ENCODE measurements at places on chromosomes 5 and 9. TPM values are rescaled to one million over a fixed set of nuclear protein-coding genes. Genes with fewer than 3 reads are reported as not detected.

DNA sequence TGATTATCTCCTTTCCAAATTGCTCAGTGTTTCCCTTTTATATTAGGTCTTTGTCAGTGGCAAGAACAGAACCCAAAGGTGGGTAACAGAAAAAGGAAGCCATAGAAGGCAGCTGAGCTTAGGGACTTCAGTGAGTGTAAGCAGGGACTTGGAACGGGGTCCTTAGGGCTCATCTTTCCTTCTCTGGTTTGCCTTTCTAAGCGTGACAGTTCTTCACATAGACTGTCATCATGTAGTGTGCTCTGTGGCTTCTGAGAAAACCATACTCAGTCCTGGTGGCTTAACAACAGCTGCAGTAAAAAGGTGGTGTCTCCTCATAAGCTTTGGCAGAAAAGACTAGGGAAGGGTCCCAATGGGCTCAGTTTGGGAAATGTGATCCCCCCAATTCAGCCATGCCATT is 108.8 kb downstream of the SLC12A2 start:
- no peaks in the 10 kb centered on the region for H3K4me1 ChIP-seq
- no peaks in the 10 kb centered on the region for H3K27me3 ChIP-seq
- H3K27ac ChIP-seq = no peak overlapping the region
- DNase-seq = no peak
- H3K36me3 ChIP-seq = no peaks in the 10 kb centered on the region

DNA sequence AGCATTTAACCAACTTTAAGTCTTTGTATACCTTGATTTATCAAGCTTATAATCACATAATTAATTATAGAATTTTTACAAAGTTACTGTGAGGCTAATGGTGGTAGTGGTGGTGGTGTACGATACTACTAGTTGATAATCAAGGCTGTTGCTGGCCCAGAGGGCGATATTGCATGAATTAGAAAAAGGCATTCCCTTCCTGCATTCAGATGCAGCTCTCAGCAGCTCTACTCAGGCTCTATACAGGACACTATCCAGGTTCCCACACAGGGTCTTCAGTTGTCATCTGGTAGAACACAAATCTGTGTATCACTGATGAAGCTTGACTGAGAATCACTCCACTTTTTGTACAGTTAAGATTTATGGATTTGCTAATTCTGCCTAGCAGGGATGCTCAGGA is 562.8 kb upstream of the C9orf72 start:
- H3K36me3 ChIP-seq = no peaks in the 10 kb centered on the region
- DNase-seq = no peak
- H3K27ac ChIP-seq = no peak overlapping the region
- H3K4me3 ChIP-seq = no peak overlapping the region

DNA sequence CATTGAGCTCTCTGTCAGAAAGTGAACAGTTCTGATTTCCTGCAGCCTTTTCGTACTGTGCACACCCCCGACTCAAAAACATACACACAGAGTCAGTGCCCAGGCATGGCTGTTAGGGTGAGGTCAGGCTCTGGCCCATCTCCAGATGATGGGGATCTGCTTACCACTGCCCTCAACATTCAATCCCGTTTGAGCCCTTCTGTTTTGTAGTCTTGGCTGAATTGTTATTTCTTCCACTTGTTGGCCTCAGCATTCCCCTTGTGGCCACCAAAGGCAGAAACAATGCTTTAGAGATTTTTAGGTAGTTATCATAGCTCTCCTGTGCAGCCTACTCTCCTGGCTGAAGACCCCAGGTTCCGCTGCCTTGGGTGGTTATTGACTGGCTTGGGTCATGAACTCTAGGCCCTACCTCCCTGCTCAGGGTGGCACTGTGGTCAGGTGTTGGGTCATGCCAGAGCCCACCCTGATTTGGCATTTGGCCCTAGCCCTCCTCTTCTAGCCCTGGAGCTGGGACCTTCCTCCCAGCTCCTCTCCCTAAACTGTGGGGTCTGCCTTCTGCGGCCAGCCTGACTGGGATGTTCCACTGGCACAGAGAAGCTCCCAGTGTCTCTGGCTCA is 7.8 kb upstream of the MYOZ3 start:
- H3K27ac ChIP-seq = peak overlapping the region; percentile 10
- H3K4me3 ChIP-seq = no peak overlapping the region
- DNase-seq = no peak

DNA sequence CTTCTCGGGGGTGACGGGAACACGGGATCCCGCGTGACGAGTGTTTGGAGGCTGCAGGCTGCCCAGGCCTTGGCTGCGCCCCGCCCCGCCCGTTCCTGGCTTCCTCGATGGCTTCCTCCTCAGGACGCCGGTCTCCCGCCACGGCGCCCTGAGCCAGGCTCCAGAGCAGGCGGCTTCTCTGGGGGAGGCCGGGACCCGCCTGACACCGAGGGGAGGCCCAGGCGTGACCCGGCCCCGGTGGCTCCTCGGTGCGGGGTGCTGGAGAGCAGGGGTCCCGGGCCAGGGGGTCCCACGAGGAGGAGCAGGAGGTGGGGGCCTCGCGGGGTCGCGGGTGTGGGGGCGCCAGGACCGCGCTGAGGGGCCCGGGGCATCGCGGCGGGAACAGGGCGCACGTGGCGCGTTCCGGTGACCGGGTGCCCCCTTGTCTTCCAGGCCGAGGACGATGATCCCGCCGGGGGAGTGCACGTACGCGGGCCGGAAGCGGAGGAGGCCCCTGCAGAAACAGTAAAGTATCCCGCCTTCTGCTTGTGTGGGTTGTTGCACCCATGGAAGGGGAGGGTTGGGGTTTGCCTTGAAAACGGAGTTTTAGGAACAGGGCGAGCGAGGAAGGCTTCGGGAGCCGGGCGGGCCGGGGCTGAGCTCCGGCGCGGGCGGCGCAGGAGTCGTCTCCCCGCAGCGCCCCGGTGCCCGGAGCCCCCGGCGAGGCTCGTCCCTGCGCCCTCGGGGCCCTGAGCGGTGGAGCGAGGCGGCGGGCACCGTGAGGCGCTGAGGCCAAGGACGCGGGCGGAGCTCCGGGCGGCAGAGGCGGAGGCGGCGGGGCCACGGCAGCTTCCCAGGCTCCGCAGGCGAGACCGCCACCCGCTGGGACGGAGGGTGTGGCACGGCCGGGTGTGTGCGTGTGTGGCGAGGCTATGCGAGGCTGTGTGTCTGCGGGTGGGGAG is 22.2 kb downstream of the AHRR start:
- H3K36me3 ChIP-seq = no peaks in the 10 kb centered on the region
- H3K4me1 ChIP-seq = peaks cover 8% of the 10 kb centered on the region
- H3K4me3 ChIP-seq = no peak overlapping the region
- no peaks in the 10 kb centered on the region for H3K27me3 ChIP-seq

- no peak overlapping the region for H3K4me3 ChIP-seq
- H3K27me3 ChIP-seq = no peaks in the 10 kb centered on the region
- peaks cover 51% of the 10 kb centered on the region for H3K4me1 ChIP-seq
- peak overlapping the region; percentile 67 for H3K27ac ChIP-seq
- DNase-seq = peak; percentile 53
These were observed 1.8 kb downstream of the KLF4 start for GRCh38 chr9:107487521-107488374.

GRCh38 chr9:18294229-18294628 is 179.7 kb upstream of the ADAMTSL1 start:
- H3K27ac ChIP-seq = no peak overlapping the region
- no peaks in the 10 kb centered on the region for H3K4me1 ChIP-seq

- H3K36me3 ChIP-seq = no peaks in the 10 kb centered on the region
- H3K4me1 ChIP-seq = peaks cover 42% of the 10 kb centered on the region
- no peaks in the 10 kb centered on the region for H3K27me3 ChIP-seq
- H3K27ac ChIP-seq = peak overlapping the region; percentile 97
- no peak for DNase-seq
- H3K4me3 ChIP-seq = no peak overlapping the region
These were observed 1.8 kb upstream of the JADE2 start for GRCh38 chr5:134523543-134524271.

DNA sequence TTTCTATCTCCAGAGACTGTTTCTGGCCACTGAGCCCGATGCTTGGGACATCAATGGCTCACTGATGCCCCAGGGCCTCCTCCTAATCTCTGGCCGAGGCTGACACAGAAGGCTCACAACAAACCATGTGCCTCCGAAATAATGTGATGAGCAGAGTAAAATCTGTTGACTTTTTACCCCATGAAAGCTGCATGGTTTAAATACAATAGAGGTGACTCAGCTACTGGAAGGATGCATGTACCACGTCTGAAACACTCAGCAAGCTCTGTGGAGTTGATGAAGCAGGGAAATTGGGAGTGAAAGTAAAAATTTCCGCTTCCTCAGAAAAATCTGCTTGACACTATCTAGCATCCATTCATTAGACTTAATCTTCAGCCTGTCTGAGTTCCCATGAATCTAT is 111.1 kb upstream of the EQTN start:
- H3K4me3 ChIP-seq = no peak overlapping the region
- peaks cover 5% of the 10 kb centered on the region for H3K4me1 ChIP-seq
- H3K27ac ChIP-seq = no peak overlapping the region

DNA sequence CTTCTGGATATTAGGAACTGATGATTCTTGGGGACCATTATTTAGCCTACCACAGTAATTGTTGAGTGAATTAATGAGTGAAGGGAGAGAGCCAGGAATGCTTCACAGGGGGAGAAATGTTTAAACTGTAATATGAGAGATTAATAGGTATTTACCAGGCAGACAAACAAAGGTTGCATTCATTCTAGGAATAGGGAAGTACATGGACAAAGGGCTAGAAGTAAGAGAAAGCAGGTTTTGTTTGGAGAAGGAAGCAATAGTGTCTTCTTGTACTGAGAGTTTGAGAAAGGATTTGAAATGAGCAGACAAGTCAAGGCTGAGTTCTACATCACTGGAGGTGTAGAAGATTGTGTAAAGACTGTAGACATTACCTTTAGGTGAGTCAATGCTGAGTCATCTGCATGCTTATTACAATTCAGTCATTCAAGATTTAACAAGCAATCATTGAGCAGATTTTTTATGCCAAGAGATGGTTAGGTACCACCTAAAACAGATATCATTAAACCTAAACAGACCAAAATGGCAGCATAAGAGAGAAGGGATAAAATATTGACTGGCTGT is 8.0 kb downstream of the TAF1L start:
- no peak overlapping the region for H3K27ac ChIP-seq
- H3K4me3 ChIP-seq = no peak overlapping the region
- H3K36me3 ChIP-seq = no peaks in the 10 kb centered on the region
- H3K27me3 ChIP-seq = no peaks in the 10 kb centered on the region
- H3K4me1 ChIP-seq = no peaks in the 10 kb centered on the region

- no peak overlapping the region for H3K27ac ChIP-seq
- DNase-seq = no peak
- H3K27me3 ChIP-seq = no peaks in the 10 kb centered on the region
- H3K4me3 ChIP-seq = no peak overlapping the region
These were observed 32.8 kb upstream of the IL17B start for GRCh38 chr5:149411738-149412519.

DNA sequence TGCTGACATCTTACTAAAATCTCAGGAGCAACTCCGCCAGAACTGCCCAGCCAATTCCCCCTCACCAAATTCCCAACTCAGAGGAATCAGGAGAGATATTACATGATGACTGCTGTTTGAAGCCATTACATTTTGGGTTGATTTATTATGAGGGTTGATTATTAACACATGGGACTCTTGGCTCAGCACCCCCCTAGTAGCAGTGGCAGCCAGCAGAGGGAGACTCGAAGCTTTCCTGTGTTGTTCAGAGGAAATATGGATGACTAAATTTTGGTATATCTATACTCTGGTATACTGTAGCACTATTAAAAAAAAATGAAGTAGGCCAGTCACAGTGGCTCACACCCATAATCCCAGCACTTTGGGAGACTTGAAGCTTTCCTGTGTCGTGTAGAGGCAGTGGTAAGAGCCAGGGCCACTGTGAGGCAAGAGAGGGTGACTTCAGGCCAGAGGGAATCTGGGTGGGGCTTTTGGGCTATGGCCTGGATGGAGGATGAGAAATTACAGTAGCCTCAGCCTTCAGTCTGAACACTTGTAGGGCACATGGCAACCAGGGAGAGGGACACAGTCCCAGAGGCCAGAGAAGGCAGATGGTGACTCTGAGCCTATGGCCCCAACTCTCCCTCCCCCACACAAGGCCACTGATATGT is 111.4 kb downstream of the LHX2 start:
- DNase-seq = no peak
- H3K36me3 ChIP-seq = no peaks in the 10 kb centered on the region
- H3K4me3 ChIP-seq = no peak overlapping the region
- H3K27me3 ChIP-seq = no peaks in the 10 kb centered on the region
- no peak overlapping the region for H3K27ac ChIP-seq

- no peaks in the 10 kb centered on the region for H3K27me3 ChIP-seq
- H3K4me1 ChIP-seq = peaks cover 56% of the 10 kb centered on the region
- no peak for DNase-seq
- no peaks in the 10 kb centered on the region for H3K36me3 ChIP-seq
- H3K4me3 ChIP-seq = no peak overlapping the region
These were observed 8.6 kb downstream of the RAB14 start for GRCh38 chr9:121192959-121193640.

GRCh38 chr5:176788941-176789872 is 21.2 kb upstream of the UNC5A start:
- H3K4me3 ChIP-seq = no peak overlapping the region
- H3K36me3 ChIP-seq = no peaks in the 10 kb centered on the region
- no peak for DNase-seq
- no peaks in the 10 kb centered on the region for H3K27me3 ChIP-seq
- H3K27ac ChIP-seq = no peak overlapping the region

DNA sequence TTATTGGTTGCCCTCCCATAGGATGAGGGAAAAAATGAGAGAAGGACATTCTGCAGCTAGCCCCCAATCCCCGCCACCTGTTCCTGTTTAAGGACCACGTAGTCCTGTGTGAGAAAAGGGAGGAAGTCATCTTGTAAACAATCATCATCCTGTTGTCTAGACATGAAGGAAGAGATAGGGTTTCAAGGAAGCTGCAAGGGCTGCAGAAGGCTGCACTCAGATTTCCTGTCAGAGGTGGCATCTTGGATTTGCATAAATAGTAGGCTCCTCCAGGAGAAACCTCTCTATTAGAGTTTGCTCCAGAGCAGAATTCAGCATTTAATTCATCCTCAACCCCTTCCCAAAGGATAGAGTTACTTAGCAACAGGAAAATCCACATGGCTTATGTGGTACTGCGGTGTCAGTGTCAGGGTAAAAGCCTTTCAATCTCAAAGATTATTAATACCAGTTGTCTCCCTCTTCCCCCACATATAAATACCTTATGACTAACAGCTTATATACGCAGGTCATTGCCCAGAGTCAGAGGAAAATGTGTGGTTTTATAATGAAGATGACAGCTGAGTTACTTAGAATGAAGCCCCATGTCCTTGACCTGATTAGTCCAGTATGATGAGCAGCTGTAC is 4.6 kb upstream of the DNAJC18 start:
- H3K27ac ChIP-seq = no peak overlapping the region
- no peak for DNase-seq
- no peaks in the 10 kb centered on the region for H3K27me3 ChIP-seq

GRCh38 chr5:157541447-157542118 is 34.0 kb downstream of the ADAM19 start:
- no peak for DNase-seq
- peak overlapping the region; percentile 1 for H3K27ac ChIP-seq
- no peaks in the 10 kb centered on the region for H3K27me3 ChIP-seq
- H3K36me3 ChIP-seq = no peaks in the 10 kb centered on the region

- no peak overlapping the region for H3K27ac ChIP-seq
- H3K4me1 ChIP-seq = no peaks in the 10 kb centered on the region
- no peaks in the 10 kb centered on the region for H3K27me3 ChIP-seq
- H3K4me3 ChIP-seq = no peak overlapping the region
These were observed 88.5 kb downstream of the HSPA4 start for GRCh38 chr5:133140311-133140710.

Gene EQTN
- total RNA-seq = not detected

Gene TAF1L
- total RNA-seq = not detected

Gene C9orf153
- 7.6 TPM for total RNA-seq

Gene C5orf47
- not detected for total RNA-seq

Gene HRCT1
- 3.4 TPM for total RNA-seq

All from body of pancreas (tissue), 4 donors.